ENCODE measurements at places on chromosomes 7 and 10. TPM values are rescaled to one million over a fixed set of nuclear protein-coding genes. Genes with fewer than 3 reads are reported as not detected.

- DNase-seq = no peak
These were observed 1227.7 kb upstream of the CELF2 start for GRCh38 chr10:9789996-9790395.

- DNase-seq = no peak
These were observed 13.8 kb downstream of the CYP3A5 start for GRCh38 chr7:99666013-99666395.

- DNase-seq = no peak
These were observed 13.7 kb downstream of the ADCYAP1R1 start for GRCh38 chr7:31065840-31066239.

The PTF1A gene
- total RNA-seq = not detected

DNA sequence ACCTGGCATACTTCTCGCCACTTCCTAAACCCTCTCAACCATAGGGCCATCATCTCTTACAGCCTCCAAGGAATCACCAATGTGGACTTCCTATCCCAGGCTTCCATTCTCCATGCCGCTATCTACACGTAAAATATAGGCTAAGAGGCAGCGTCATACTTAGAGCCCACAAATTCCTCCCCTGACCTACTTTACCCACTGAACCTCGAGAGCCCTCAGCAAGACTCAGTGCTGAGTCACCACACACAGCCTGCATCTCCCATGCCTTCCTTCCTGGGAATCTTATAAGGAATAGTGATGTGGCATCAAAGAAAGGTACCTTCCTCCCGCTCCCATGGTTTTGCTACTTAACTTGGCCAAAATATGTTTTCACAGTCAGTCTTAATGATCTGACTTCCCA is 435.6 kb upstream of the NFE2L3 start:
- no peak for DNase-seq

DNA sequence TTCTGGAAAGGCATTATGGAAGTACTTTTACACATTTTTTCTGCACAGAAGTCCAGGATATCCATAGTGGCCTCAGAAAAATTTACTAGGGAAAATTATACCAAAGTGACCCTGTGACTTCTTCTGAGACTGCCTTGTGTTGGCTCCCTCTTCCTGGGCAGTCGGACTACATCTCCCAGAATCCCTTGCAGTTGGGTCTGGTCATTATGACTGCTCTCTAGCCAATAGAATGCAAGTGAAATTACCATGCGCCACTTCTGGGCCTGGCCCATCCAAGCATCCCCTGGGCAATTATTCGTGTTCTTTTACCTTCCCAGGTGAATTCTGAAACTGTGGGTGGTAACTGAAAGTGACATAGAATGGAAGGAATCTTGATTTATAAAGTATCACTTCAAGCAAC is 430.9 kb downstream of the ACTR3B start:
- DNase-seq = no peak

The OGDHL gene
- total RNA-seq = 0.32 TPM

GRCh38 chr7:114663502-114663901 is 248.9 kb downstream of the FOXP2 start:
- DNase-seq = peak; percentile 35

DNA sequence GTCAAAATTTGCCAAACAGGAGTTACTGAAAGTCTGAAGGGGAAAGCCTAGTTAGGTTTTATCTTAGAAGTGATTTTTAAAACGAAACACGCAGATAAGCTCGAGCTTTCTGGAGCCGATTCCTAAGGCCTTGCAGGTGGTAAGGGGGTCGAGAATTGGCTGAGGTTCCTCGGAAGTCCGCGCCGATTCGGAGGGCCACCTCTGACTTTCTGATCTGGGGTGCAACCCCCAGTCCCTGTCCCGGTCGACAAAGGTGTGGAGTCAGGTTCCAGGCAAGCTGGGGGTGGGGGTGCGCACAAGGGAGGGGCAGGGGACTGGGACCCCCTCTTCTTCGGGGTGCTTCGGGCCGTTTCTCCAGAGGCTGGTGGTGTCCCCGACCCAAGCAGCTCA is 701 bp upstream of the CUL1 start:
- DNase-seq = no peak

The ZSCAN25 gene
- 13.4 TPM for total RNA-seq

DNA sequence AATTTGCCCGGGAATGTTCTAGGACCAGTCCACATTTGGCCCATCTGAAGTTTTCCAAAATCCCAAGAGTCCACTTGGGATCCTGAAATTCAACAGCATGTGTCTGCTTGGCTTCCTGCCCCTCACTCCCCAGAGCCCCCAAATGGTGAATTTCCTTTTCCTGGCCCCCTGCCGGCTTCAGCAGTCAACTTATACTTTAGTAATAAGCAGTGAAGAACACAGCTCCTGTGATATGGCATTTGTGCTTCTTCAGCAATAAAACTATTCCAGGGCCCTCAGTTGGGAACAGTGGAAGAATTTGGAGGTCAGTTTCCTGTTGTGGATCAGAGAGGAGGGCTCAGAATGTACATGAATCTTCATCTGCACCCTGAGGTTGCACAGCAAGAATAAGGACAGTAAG is 51.1 kb downstream of the PRF1 start:
- no peak for DNase-seq

The LARP4B gene
- 57.4 TPM for total RNA-seq

DNA sequence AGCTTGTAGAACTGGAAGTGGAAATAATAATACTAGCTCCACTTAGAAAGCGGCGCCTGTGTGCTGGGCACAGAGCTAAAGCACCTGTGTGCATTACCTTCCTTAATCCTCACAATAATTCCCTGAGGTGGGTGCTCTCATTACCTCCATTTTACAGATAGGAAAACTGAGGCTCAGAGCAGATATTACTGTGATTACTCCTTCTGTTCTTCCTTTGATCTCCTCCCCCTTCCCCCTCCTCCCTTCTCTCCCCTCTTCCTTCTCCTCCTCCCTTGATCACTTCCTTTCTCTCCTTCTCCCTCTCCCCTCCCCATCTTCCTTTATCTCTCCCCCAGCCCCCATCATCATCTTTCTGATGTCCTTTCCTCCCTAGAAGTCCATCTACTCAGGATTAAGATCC is 55.0 kb downstream of the C10orf105 start:
- DNase-seq = no peak

GRCh38 chr7:150322114-150322832 is 882 bp upstream of the LRRC61 start:
- no peak for DNase-seq

DNA sequence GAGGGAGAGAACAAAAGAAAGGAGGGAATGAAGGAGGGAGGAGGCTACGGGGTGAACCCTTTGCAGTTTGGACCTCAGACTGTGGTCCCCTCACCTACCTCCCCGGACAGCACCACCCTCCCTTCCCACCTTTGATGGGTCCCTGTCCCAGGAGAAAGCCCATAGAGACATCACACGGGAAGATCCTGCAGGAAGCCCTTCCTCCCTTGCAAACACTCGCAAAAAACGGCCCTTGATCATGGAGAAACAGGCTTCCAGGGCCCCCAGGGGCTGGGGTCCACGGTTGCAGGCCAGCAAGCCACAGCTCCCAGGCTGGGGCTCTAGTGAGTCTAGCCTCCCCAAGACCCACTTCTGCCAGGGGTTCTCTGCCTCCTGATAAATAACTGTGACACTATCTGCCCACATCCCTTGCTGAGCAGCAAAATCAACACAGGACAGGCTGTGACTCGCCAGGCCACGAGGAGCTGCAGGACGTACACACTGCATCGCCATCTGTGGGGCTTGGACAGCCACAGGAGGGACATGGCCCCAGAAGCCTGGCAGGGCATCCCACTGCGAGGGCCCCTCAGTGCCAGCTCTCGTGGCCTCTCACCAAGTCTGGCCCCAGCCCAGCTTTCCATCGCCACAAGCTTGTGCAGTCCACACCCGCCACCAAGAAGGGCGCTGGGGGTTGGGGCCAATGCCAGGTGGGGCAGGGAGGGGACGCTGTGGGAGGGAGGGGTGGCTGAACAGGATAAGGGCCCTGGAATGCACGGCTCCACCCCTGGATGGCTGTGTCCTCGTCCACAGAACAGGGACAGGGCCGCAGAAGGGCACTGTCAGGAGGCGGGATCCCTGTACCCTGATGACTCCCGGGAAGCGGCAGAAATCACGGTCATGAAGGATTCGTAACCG is 34.2 kb downstream of the PDGFA start:
- no peak for DNase-seq

DNA sequence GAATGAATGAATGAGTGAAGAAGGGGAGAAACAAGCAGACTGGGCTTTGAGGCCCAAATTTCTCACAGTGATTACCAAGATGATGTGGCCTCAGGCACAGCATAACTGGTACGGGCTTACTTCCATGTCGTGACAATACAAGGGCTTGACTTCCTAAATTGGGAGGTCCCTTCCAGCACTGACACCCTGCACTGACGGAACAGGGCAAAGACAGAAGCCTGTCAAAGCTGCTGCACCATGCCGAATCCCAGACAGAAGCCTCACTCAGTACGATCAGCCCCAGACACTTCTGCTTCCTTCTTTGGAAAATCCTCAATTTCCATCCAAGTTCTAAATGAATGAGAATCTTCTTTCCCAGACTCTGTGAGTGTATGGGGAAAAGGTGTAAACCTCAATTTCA is 51.9 kb downstream of the GNA12 start:
- no peak for DNase-seq

DNA sequence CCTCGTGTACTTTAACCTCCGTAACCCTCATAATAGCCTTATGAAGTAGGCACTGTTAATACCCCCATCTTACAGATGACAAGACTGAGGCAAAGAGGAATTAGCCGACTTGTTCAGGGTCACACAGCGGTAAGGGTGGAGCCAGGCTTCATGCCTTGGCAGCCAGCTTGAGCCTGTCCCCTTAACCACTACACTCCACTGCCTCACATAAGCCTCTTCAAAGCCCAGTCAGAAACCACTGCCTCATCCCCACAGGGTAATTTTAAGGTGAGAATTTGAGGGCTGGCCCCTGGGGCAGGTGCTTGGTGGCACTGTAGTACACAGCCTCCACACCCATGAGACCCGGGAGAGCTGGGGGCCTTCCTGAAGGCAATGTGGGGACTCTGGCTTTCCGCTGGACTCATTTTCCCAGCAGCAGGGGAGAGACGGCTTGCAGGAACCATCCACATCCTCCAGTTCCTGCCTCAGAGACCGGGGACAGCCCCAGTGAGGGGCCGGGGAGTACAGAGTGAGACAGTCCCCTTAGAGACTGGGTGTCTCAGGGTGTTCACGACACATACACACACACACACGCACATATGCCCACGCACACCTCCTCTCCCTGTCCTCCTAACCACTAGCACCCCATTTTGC is 7.6 kb upstream of the C10orf105 start:
- no peak for DNase-seq

DNA sequence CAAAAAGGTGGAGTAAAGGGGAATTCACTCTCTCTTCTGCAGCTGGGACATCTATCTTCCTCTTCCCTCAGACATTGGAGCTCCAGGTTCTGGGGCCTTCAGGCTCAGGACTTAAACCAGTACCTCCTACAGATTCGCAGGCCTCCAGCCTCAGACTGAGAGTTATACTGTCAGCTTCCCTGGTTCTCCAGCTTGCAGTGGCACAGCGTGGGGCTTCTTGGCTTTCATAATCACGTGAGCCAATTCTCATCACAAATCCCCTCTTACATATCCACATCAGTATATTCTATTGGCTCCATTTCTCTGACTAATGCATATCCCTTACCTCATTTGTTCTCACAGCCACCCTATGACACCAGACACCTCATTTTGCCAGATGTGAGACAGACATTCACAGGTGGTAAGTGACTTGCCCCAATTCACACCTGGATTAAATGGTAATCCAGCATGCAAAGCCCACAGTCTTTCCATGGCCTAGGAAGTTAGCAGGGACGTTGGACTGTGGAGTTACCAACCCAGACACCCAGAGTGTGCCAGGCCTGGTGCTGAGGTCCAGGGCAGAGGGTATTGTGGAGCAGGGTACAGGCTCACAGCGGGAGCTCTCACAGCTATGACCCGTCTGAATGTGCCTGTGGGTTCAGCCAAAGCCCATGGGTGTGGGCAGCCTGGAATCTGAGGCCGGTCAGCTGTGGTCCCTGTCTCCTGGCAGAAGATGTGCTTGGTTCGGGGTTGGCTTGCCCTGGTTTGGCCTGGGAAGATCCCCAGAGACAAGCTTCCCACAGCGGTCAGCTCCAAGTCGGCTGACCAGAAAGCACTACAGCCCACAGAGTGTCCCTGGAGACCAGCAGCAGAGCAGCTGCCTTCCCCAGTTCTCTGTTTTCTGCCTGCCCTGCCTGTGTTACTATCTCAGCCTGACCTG is 18.4 kb upstream of the ZCCHC24 start:
- DNase-seq = peak; percentile 68

DNA sequence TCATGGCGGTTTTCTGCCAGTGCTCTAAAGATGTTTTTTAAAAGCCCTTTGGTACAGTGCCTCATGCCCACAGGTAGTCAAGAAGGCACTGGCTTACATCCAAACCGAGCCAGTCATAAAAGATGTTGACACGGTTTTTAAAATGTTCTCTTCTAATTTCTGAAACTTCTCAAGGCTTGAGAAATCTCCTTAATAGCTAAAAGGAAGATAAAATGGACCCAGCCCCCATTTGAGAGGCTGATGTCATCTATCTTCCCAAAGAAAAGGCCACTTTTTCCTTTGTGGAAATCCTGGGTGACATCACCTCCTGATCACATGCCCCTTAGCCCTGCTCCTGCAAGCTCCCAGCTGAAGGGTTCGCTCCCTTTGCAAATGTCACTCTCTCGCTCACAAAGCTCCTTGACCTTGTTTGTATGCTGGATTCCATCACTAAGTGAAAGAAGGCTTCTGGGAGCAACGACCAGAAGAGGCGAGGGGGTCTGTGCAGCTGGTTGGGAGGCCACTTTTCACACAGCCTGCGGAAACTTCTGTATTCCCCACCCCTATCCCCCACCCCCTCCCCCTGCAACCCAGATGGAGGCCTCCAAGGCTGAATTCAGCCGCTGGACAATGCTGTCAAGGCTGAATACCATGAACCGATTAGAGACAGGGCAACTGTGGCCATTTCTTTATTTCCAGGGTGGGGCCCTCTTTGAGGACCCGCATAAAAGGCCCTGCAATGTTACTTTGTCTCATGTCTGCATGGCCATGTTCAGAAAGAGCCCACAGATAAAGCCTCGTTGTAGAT is 122.8 kb downstream of the CUBN start:
- peak; percentile 48 for DNase-seq

The FAM180A gene
- 2.9 TPM for total RNA-seq

DNA sequence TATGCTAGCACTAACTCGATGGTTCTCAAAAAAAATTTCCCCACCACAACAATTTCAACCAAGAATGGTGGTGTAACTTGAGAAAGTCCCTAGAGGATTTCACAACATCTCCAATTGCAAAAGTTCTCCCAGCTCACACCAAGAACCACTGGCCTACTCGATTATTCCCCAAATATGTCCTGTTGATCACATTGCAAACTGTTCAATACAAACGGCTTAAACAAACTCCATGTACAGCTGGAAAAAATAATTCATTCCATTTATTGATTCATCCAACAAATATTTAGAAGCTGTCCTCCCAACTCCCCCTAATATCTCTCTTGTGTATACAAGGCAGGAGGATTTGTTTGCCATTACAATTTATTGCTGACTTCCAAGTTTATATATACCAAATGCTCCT is 19.1 kb downstream of the TMEM176B start:
- DNase-seq = peak; percentile 67

The GTPBP4 gene
- 35.4 TPM for total RNA-seq

The TAS2R38 gene
- total RNA-seq = not detected

GRCh38 chr10:50972591-50972990 is 87.2 kb upstream of the A1CF start:
- DNase-seq = no peak

The TFPI2 gene
- 140 TPM for total RNA-seq

- DNase-seq = no peak
These were observed 53.5 kb downstream of the ZNF467 start for GRCh38 chr7:149719912-149720335.

The UNC5B gene
- total RNA-seq = 37.0 TPM

- DNase-seq = no peak
These were observed 180.1 kb downstream of the TCF7L2 start for GRCh38 chr10:113130014-113130641.

- peak; percentile 29 for DNase-seq
These were observed 28.9 kb upstream of the TRIM8 start for GRCh38 chr10:102615361-102615760.

Measured in fibroblast of villous mesenchyme (primary cell).